ENCODE measurements at places on chromosomes 3 and 15.

DNA sequence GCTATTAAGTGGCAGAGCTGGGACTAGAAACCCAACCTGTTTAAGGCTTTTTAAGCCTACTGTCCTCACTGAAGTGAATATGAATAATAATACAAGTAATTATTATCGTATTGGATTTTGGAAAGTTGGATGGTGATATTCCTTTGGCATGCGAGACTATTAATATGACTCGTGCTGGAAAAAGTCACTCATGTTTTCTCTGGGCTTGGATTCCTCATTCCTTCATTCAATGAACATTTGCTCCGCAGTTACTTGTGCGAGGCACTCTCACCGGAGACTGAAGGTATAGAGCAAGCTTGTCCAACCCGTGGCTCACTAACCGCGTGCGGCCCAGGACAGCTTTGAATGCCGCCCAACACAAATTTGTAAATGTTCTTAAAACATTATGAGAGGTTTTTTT is 694 bp downstream of the PLAAT1 start:
- no peak for DNase-seq

- no peak for DNase-seq
Observed at GRCh38 chr15:101399431-101399830, 90.1 kb downstream of the PCSK6 start.

DNA sequence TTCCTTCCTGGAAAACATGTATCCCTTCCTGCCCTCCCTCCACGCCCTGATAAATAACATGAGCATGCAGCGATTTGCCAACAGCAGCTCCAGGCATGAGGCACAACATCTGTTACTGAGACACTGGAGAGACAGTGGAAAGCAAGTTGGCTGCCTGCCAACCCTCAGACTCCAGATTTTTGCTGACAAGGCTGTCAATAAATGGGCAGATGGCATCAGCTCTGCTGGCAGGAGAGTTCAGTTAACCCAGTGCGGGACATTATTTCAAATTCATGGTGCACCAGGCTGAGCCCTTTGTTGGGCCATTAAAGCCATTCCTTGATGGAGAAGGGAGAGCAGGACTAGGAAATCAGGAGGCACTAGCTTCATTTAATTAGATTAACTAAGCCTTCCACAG is 293.3 kb downstream of the MEX3B start:
- DNase-seq: peak; percentile 51

- DNase-seq: no peak
Observed at GRCh38 chr15:45121020-45121419, 6.9 kb downstream of the DUOXA2 start.

DNA sequence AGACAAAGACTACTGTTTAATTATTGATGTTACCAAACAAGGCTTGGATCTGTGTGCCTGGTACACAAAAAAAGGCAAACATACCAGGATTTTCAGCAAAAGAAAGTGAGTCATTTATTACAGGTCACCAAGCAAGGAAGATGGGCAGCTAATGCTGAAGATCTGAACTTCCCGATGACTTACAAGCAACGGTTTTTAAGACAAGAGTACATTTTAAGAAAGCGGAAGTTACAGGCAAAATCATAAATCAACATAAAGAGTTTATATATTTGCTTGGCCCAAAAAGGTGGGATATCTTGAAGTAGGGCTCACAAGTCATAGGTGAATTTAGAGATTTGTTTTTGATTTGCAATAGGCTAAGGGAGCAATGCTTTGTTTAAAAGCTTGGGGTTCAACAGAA is 125.4 kb upstream of the SPATA16 start:
- no peak for DNase-seq

- DNase-seq: no peak
Observed at GRCh38 chr3:119497820-119498185, 544 bp upstream of the TIMMDC1 start.

GRCh38 chr3:27219127-27219845 is 149.9 kb downstream of the NEK10 start:
- no peak for DNase-seq

GRCh38 chr3:134527037-134527436 is 41.2 kb downstream of the CEP63 start:
- DNase-seq: no peak

- no peak for DNase-seq
Observed at GRCh38 chr15:38721568-38721945, 156.9 kb upstream of the RASGRP1 start.

GRCh38 chr3:31710123-31710803 is 177.5 kb downstream of the STT3B start:
- no peak for DNase-seq

- DNase-seq: no peak
Observed at GRCh38 chr3:57733790-57734189, 22.3 kb upstream of the SLMAP start.

DNA sequence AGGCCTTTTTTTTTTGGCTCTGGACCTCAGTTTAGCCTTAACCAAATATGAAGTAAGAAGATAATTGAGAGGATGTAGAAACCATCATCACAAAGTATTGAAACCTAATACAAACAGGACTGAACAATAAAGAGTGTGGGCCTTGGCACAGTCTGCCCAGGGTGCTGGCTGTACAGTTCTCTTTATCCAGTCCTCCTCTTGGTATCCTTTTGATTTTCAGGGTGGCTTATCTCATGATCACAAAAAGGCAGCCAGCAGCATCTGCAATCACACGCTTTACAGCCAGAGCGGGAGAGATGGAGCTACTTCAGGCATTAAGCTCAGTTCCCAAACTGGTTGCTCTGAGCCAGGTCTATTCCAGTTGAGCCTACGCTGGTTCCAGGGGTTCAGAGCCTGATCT is 239.7 kb downstream of the RPLP1 start:
- no peak for DNase-seq

DNA sequence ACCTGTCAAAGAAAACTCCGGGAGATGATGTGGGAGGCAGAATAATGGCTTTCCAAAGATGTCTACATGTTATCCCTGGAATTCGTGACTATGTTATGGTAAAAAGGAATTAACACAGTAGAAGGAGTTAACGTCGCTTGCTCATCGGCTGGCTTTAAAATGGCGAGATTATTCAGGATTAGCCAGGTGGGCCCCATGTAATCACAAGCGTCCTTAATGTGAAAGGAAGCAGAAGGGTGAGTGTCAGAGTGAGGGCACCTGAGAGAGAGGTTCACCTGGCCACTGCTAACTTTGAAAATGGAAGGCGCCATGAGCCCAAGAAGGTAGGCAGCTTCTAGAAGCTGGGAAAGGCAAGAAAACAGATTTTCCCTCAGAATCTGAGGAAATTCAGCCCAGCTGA is 557.2 kb downstream of the EPHB1 start:
- no peak for DNase-seq

DNA sequence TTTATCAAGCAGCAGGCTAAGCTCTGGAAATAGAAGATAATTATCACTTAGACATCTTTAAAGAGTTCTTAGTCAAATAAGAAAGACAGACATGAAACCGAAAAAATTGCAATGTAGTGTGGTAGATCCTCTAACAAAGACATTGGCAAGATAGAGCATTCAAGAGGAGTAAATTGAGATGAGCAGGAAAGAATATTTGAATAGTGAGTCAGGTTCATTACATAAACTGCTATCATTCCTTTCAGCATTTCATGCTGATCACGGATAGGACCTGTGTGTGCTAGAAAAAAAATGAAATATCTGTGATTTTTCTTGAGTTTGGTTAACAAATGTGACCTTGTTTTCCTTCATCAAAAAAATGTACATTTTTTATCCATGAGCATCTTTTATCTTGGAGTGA is 460.9 kb downstream of the OTOL1 start:
- DNase-seq: no peak

GRCh38 chr3:9503283-9503682 is 50.3 kb downstream of the LHFPL4 start:
- DNase-seq: peak; percentile 53

DNA sequence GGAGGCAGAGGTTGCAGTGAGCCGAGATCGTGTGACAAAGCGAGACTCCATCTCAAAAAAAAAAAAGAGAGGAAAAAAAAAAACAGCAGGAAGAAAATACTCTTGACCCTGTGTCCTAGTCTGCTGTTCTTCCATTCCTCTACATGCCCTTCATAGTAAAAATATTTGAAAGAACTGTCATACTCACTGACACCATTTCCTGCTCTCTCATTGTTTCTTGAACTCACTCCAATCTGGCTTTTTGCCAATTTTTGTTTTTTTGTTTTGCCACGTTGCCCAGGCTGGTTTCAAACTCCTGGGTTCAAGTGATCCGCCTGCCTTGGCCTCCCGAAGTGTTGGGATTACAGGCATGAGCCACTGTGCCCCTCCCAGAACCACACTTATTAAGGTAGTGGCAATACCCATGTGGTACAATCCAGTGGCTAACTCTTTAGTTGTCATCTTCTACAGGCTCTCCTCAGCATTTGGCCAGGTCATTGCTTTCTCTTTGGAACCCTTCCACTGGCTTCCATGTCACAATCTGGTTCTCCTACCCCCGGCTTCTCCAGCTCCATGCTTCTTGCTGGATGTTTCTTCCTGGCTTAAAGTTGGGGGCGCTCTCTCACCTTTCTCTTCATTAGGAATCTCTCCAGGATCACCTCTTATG is 238.2 kb upstream of the C2CD4B start:
- DNase-seq: no peak

DNA sequence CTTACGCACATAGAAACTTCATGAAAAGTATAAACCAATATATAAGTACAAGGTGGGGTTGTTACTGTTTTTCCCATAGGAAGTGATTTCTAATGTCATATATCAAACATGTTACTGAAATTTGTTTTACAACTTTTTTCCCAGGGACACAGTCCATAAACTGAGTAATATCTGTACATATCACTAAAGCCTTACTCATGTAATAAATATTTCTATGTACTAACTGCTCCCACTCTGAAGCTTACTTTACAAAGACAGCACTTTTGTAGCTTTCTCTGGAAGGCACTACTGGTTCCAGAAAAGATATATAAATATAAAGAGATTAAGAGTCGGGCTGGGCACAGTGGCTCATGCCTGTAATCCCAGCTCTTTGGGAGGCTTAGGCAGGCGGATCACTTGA is 91.7 kb downstream of the MYO5A start:
- no peak for DNase-seq

- peak; percentile 34 for DNase-seq
Observed at GRCh38 chr3:151838574-151839312, 24.8 kb downstream of the AADAC start.

GRCh38 chr15:58918239-58918638 is 15.2 kb downstream of the SLTM start:
- no peak for DNase-seq

DNA sequence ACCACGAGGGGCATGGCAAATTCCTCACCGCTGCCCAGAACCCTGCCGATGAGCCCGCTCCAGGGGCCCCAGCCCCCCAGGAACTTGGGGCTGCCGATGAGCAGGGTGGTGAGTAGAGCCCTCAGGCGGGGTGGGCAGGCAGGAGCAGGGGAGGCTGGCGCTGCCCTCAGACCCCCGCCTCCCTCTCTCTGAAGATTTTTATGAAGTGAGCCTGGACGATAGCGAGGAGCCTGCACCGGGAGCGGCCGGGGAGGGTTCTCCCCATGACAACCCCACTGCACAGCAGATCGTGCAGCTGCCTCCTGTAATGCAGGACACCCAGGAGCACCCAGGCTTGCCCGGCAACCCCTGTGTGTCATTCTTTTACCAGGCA is 56.7 kb upstream of the UBE2Q2 start:
- DNase-seq: no peak

- no peak for DNase-seq
Observed at GRCh38 chr3:122969585-122970469, 57.7 kb downstream of the SEMA5B start.

- DNase-seq: no peak
Observed at GRCh38 chr3:183303690-183304089, 50.6 kb downstream of the B3GNT5 start.

GRCh38 chr3:141485641-141486495 is 959 bp upstream of the RASA2 start:
- DNase-seq: no peak

DNA sequence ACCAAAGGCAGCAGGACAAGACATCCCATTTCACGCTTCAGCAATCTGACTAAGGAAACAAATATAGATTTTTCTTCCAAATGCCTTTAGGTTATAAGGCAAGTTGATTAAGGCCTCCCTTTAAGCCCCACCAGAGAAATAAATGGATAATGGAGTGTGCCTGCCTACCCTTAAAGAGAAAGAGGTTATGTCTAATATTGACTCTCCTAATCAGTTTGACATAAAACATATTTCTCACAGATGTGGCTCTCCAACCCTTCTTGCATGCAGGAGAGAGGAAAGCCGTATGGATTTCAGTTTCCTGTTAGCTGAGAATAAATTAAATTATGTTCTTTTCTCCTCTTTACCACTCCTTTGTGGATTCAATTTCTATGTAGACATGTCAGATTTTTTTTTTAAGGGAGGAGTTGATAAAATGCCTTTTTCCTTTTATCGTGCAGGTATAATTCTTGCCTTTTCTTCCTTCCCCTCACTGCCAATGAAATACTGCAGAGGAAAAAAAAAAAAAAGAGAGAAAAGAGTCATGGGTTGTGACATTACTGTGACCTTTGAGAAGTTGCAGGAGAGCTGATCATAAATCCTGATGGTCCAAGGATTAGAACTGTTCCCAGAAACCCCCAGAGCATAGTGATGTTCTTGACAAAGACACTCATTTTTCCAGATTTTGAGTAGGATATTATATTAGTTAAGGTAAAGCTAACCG is 355.3 kb upstream of the SLCO3A1 start:
- DNase-seq: no peak

DNA sequence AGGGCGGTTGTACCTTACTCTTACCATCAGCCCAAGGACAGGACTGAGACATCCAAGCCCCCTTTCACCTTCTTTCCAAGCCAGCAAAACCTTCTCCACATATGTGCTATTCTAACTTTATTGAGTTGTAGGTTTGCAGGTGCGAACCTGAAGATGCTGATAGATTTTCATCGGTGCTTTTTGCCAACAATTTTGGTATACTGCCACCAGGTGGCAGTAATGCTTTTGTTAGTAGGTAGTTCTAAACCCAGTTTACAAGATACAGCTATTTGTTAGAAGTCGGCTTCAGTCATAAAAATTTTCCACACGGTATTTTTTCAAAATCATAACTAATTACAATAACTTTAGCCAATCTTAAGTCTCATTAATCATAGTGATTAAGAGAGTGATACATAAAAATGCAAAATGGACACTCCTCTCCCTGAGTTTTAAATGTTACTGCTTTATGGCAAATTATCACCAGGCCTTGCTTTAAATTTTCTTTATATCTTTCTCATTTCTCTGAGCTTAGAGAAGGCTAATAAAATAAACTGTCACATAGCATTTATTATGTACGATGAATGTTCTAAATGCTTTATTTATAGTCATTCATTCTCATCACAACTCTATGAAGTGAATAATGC is 636 bp downstream of the TBC1D21 start:
- no peak for DNase-seq

GRCh38 chr3:76028774-76029173 is 243.4 kb upstream of the ZNF717 start:
- no peak for DNase-seq
